ENCODE measurements at places on chromosomes 16 and 17.

- DNase-seq = no peak
Measured at GRCh38 chr16:31190818-31191444, 11.0 kb downstream of the FUS start.

- peak; percentile 35 for DNase-seq
Measured at GRCh38 chr17:28744972-28745785, 1.4 kb downstream of the TRAF4 start.

DNA sequence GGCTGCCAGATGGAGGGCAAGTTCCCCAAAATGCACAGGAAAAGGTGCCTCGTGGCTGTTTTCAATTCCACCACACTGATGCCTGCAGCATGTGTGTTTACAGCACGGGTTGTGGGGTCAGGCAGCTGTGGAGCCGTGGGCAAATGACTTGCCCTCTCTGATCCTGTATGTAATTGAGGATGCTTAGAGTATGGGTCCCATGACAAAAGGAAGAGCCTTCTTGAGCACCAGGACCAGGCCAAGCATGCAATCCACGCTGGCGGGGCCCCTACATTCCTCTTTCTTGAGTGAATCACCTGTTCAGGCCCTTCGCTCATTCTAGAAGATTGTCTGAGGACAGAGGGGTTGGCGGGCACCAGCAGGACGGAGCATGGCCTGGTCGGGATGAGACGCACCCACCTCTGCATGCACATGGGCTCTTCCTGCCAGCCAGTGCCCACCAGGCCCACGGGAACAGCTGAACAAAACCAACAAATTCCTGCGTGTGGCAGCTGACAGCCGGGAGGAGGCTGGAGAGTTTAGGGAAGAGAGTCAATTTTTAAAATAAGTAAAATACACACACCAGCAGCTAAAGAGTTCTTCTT, 1.4 kb upstream of the CTRB2 start:
- DNase-seq = no peak

DNA sequence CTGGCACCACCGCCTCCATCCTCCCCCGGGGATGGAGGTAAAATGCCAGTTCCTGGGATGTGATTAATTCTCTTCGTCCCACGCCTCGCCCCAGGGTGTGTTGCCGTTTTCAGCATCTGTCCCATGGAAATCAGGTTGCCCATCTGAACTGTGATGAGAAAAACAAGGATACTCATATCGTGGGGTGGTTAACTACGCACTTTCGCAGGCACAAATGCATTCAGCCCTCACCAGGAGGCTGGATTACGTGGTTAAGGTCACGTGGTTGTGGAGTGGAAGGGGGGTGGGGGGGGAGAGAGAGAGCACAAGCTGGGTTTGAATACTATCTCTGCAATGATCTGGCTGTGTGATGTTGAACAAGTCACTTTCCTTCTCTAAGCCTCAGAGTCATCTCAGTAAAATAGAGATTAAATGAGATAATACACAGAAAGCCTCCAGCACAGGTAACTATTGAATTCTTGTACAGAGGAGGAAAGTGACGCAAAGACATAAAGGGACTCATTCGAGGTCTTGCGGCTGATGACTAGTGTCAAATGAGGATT, 74.7 kb downstream of the BMERB1 start:
- DNase-seq = peak; percentile 30

DNA sequence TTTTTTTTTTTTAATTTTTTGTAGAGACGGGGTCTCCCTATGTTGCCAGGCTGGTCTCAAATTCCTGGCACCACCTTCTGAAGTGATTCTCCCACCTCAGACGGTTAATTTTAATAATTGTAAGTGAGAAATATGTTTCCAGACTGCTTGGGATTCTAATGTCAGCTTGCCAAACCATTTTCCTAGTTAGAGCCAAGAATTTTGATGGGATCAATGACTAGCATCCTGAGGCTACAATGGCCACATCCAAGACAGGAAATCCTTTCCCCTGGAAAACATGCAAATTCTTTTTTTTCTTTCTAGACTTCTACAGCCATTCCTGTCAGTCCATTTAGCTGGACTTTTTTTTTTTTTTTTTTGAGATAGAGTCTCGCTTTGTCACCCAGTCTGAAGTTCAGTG, 32.6 kb downstream of the IGF2BP1 start:
- DNase-seq = no peak

All from K562 (cell line).